ENCODE measurements at places on chromosomes 6 and 20. TPM values are rescaled to one million over a fixed set of nuclear protein-coding genes. Genes with fewer than 3 reads are reported as not detected.

FOXP4 gene
- total RNA-seq: 6.5 TPM

FILIP1 gene
- total RNA-seq: 6.4 TPM

GJA1 gene
- total RNA-seq: 260 TPM

NOX3 gene
- total RNA-seq: not detected

FBXO30 gene
- total RNA-seq: 9.6 TPM

SCRT2 gene
- not detected for total RNA-seq

DEFB124 gene
- total RNA-seq: not detected

UTRN gene
- total RNA-seq: 172 TPM

ASXL1 gene
- total RNA-seq: 139 TPM

CRISP2 gene
- not detected for total RNA-seq

GRCh38 chr6:142773324-142773723 lies 171.7 kb downstream of the HIVEP2 start:
- no peak for DNase-seq

DNA sequence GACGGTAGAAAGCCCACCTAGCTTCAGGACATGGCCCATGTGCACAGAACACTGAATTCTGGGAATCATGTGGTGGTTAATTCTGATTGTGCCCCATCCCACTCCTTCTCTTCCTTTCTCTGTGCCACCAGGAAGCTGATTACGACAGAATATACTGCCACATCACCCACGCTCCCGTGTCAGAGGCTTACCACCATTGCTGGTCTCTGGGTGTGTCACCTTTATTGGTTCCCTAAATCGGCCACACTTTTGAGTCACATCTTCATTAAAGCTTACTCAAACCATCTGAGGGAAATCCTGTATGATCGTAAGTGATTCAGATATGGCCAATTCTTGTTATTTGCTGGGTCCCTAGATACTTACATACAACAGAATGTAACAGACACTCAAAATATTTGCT lies 3.1 kb downstream of the TRMT6 start:
- no peak for DNase-seq

- DNase-seq: no peak
Measured at GRCh38 chr6:90612313-90612680, 25.4 kb upstream of the MAP3K7 start.

GRCh38 chr6:45933855-45934254 lies 81.8 kb downstream of the CLIC5 start:
- DNase-seq: no peak

DNA sequence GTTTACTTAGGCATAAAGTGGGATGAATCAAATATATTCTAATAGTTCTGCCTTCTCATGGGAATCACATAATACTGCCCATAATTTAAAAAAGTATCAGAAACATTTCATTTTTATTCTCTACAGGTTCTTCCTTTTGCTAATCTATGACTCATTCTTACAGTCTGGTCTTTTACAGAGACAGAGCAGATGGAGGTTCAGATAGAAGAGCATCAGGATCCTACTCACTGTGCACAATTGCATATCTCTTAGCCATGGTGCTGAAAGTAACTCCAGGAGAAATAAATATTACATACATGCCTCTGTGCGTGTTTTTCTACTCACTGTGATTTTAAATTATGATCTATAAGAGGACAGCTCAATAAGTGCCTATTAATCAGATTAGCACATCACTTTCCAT lies 16.3 kb upstream of the OR2B6 start:
- DNase-seq: no peak

GRCh38 chr20:10659651-10660601 lies 13.9 kb downstream of the JAG1 start:
- no peak for DNase-seq

DNA sequence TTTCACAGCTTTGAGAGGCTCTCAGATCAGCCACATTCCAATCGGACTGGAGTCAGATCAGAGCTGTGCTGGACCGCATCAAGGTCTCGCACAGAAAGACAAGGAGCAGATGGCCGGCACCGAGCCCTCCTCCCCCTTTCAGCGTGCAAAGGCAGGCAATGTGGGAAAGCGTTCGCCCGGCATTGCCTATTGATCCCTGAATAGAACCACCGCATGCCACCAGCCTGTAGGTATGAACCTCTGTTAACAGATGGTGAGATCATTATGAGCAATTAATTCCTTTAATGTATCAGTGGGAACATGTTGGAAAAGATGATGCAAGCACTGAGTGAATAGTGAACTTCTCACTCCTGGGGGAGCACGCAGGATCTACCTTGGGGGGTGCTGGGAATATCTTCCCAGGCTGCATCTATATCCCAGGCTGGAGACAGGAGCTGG lies 117.5 kb upstream of the ID4 start:
- no peak for DNase-seq

DNA sequence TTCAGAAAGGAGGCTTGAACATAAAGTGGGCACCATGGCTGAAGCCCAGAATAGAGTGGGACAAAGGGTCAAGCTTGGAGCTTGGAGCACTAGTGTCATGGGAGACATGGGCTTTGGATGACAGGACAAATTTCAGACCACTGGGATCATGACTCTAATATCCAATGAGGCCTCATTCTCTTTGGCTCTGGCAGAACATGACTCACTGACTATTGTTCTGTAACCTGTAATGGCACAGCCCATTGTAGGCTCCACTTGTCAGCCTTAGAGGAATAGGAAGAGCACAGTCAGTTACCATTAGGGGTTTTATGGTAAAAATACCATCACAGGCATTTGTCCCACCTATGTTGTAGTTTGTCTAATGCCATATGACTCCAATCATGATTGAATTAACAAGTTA lies 34.0 kb upstream of the MMS22L start:
- DNase-seq: no peak

DNA sequence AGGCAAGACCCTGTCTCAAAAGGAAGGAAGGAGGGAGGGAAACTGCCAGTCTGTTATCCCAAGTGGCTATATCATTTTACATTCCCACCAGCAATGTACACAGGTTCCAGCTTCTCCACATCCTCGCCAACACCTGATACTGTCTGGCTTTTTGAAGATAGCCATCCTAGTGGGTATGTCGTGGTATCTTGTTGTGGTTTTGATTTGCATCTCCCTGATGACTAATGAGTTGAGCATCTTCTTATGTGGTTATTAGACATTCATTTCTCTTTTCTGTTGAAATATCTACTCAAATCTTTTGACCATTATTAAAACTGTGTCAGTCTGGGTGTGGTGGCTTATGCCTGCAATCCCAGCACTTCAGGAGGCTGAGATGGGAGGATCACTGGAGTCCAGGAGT lies 47.9 kb upstream of the ARID1B start:
- no peak for DNase-seq

- DNase-seq: no peak
Measured at GRCh38 chr20:49919461-49919860, 4.1 kb upstream of the SPATA2 start.

GRCh38 chr20:42775037-42775436 lies 414.7 kb downstream of the PTPRT start:
- DNase-seq: no peak
